ENCODE measurements at places on chromosomes 1 and 21.

- no peak for DNase-seq
These were observed 55.1 kb downstream of the RGS13 start for GRCh38 chr1:192691041-192691440.

GRCh38 chr1:152486400-152487006, 24.1 kb upstream of the LCE5A start:
- no peak for DNase-seq

- no peak for DNase-seq
These were observed 102.0 kb upstream of the MAP1LC3C start for GRCh38 chr1:242100921-242101320.

DNA sequence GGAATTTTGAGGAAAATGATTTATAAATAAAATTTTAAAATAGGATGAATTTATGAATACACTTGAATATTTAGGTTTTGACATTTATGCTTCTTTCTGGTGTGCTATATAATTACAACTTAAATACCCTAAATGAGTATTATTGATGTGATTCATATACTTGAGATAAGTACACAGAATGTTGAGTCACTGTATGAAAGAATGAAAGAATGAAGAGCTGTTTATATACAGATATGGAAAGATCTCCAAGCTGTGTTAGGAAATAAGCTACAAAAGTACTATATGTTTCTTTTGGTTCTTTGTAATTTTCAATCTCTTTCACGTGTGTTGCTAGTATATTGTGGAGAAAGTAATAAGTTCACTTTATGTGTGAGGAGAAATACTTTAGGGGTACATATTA, 147.2 kb downstream of the RASAL2 start:
- peak; percentile 86 for DNase-seq

DNA sequence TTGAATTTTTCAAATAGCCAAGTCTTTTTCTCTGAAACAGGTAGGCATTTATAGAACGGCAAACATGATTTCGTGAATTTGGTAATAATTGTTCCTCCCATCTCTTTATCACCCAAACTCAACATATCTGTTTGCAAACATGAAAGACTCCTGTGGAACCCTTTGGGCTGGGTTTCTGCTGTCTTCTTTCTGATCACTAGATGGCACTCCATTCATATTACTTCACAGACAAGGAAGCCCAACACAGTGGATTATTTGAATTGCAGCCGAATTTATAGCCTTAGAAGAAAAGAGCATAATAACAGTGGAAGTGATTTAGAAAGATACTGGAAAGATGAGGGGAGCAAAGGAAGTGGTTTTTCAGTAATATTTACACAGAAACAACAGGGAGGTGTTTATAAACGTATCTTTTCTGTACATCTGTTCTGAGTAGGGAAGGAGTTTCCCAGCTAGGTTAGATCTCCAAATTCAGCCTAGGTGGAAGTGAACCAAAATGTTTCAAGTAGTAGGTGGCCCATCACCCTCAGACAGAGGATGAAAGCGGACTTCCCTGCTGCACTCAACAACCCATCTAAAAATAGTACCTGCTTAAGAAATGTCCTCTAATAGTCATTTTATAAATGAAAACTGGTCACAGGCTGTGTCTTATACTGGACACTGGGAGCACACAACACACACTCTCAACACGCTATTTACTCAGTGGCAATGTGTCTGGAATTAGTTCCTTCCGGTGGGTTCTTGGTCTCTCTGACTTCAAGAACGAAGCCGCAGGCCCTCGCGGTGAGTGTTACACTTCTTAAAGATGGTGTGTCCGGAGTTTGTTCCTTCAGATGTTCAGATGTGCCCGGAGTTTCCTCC, 67.6 kb downstream of the MAP3K21 start:
- DNase-seq, result peak; percentile 63

- no peak for DNase-seq
These were observed 43.1 kb upstream of the ARHGEF10L start for GRCh38 chr1:17496419-17496818.

- no peak for DNase-seq
These were observed 27.3 kb upstream of the GOLT1A start for GRCh38 chr1:204241050-204241449.

- DNase-seq, result peak; percentile 30
These were observed 512.2 kb downstream of the NEGR1 start for GRCh38 chr1:71770121-71770520.

DNA sequence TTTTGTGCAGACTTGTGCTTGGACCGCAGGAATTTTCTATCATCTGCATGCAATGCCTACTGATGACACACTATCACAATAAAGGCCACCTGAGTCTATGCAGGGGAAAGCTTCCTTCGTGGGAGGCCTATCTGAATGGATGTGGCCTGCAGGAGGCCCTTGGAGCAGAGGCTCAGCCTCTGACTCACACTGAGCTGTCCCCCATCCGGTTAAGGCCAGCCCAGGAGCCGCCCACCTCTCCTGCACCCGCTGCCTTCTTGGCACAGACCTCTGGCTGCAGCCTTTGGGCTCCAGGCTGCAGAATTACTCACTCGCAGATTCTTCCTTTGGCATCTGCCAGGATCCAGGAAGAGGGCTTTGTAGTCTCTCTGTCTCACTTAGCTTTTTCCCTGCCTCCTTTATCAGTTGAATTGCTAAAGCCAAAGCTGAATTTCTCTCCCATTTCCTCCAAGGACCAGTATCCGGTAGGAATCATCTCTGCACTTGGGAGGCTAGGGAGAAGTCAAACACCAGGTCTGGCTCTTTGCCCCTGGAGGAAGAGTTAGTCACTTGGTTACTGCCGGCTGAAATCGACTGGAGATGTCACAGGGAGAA, 65.1 kb upstream of the JUN start:
- DNase-seq, result peak; percentile 97

GRCh38 chr1:113983391-113983790, 4.1 kb downstream of the OLFML3 start:
- DNase-seq, result no peak

DNA sequence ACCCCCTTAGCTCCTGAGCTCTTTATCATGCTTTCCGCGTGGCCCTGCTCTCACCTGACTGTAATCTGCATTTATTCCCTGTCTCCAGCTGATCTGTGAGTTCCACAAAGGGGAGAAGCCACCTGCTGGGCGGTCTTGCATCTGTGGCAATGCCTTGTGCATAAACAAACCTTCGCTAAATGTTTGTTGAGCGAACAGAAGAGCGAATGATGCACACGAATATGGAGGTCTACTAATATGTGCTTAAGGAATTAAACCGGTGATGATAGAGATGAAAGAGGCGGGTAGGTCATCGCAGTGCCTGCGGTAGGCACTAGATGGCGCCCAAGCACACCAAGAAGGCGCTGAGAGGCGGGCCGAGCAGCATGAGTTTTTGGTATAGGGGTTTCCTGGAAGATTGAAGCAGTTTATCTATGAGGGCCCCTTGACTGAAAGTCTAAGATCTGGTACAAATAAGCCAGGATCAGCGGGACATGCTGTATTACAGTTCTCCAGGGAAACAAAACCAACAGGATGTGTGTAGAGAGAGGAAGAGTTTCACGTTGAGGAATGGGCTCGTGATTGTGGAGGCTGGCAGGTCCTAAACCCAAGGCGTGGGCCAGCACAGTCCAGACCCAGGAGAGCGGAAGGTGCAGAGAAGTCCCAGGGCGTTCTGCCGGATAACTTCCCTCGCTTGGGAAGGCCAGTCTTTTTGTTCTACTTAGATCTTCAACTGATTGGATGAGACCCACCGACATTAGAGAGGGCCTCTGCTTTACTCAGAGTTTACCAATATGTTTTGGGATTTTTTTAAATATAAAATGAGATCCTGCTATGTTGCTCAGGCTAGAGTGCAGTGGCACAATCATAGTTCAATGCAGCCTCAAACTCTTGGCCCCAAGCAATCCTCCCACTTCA, 34.7 kb downstream of the TOMM20 start:
- peak; percentile 59 for DNase-seq

DNA sequence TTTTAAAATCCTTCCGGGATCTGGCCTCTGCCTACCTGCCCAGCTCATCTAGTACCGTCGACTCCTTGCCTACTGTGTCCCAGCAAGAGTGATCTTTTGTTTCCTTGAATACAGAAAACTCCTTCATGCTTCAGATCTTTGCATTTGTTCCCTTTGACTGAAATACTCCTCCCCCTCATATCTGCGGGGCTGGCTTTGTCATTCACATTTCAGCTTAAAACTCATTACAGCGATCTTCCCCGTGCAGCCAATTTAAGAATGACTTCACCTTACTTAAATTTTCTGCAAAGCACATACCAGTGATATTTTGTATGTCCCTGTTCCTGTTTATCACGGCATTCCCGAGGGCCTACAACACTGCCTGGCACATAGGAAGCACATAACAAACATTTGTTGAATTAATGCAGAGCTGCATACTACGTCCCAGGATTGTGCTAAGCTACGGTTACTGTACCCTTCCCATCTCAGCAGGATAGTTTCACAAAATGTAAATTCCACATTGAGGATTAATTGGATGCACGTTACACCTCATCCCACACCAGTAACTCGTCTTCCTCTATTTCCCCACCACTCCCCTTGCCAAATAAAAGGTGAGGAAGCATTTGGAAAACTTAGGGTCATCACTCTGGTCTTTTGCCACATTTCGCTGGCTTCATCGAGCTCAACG, 837 bp upstream of the DESI2 start:
- DNase-seq, result peak; percentile 11

- DNase-seq, result no peak
These were observed 34.7 kb downstream of the CDCA8 start for GRCh38 chr1:37726751-37727585.

GRCh38 chr1:74714429-74715235, 18.2 kb downstream of the CRYZ start:
- no peak for DNase-seq

DNA sequence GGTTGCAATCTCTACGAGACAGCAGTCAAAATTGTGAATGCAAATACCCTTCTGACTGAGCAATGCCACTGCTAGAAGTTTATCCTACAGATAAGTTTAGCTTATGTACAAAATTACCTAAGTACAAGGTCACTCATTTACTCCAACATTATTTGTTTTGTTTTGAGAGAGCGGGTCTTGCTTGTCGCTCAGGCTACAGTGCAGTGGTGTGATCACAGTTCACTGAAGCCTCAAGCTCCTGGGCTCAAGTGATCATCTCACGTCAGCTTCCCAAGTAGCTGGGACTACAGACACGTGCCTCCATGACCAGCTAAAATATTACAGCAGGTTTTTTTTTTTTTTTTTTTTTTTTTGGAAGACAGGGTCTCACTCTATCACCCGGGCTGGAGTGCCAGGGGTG, 15.4 kb downstream of the RBM34 start:
- DNase-seq, result no peak

GRCh38 chr1:30750731-30751291, 6.8 kb downstream of the LAPTM5 start:
- no peak for DNase-seq

GRCh38 chr1:87204921-87205320, 123.8 kb upstream of the LMO4 start:
- no peak for DNase-seq

DNA sequence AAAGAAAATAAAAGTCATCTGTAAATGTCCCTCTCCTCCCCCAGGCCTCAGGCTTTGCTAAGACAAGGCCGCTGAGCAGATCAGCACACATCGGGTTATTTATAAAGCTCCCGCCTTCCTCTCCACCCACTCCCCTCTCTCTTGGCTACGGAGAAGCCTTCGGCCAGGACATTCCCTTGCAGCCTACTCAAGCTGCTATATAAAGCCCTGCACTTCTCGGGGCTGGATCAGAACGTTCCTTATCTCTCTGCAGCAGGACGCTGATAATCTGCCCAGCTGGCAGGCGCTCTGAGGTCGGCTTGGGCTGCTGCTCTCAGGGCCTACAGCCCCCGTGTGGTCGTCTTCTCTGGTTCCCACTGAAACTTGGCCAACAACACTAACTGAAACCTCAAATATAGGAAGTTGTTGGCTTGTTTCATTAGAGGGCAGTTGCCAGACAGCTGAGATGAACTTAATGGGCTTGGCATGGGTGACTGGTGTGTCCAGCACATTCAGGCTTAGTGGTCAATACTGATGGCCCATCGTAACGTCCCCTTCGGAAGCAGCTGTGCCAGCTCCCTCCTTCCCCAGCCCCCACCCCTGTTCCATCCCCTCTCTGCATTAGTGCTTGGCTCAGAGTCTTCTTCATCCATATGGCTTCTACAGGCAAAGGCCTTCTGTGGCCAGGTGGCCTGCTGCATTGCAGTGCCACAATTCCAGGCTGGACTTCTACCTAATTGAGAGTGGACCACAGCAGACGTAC, 64.6 kb downstream of the IER5 start:
- DNase-seq, result peak; percentile 93

GRCh38 chr1:183416850-183417771, 1.1 kb downstream of the NMNAT2 start:
- peak; percentile 58 for DNase-seq

DNA sequence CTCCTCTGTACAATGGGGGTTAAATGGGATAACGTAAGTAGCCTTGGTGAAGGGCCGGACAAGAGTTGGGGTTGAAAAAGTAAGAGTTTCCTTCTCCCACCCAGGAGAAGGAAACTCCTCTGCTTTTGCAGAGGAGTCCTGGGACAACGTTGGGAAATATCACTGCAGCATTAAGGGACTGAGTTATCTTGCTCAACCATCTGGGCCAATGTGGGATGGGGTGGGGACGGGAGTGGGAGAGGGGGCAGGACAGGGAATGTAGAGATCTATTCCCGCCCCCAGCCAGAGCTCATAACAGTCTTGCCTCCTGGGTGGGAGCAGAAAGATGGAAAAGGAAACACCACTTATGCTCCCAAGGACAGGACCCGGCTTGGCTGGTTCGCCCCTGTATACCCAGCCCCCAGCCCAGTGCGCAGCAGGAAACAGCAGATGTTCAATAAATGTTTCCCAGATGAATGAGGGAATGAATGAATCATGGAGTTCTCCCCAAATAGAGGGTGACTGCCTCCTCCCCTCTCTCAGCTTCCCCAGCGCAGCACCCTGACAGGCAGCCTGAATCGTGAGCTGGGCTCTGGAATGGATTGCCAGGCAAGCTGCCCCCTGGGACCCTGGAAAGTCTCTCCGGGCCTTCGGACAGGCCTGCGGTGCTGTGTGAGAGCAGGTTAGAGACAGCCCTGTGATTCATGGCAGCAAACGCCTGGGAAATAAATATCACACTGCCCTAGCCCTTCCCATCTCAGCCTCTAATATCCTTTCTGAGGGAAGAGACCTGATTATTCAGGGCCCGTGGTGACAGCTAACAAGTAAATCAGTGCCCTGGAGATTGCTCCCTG, 24.8 kb downstream of the FBXO2 start:
- DNase-seq, result no peak

DNA sequence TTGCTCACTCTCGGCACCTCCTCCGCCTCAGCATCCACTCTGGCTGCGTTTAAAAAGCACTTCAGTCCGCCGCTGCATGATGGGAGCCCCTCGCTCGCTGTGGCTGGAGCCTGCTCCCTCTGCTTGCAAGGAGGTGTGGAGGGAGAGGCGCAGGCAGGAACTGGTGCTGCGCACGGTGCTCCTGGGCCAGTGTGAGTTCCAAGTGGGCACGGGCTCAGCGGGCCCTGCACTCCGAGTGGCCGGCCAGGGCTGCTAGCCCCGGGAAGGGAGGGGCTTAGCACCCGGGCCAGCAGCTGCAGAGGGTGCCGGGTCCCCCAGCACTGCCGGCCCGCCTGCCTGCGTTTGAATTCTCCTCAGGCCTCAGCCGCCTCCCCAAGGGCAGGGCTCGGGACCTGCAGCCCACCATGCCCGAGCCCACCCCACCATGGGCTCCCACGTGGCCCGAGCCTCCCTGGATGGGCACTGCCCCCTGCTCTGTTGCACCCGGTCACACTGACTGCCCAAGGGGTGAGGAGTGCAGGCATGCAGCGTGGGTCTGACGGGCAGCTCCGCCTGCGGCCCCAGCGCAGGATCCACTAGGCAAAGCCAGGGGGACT, 1599.5 kb downstream of the NCAM2 start:
- no peak for DNase-seq

GRCh38 chr1:27166929-27167328, 12.0 kb upstream of the SLC9A1 start:
- no peak for DNase-seq

- peak; percentile 18 for DNase-seq
These were observed 25.3 kb upstream of the SIPA1L2 start for GRCh38 chr1:232655028-232655745.

GRCh38 chr1:230149751-230150584, 82.9 kb downstream of the GALNT2 start:
- DNase-seq, result peak; percentile 56
